ENCODE measurements at places on chromosomes 12 and 14.

GRCh38 chr14:93970965-93971634 lies 5.3 kb downstream of the ASB2 start:
- peak; percentile 93 for DNase-seq

- DNase-seq = no peak
These were observed 10.6 kb downstream of the CHST11 start for GRCh38 chr12:104467346-104467837.

GRCh38 chr14:68199554-68200151 lies 380.1 kb downstream of the RAD51B start:
- no peak for DNase-seq

DNA sequence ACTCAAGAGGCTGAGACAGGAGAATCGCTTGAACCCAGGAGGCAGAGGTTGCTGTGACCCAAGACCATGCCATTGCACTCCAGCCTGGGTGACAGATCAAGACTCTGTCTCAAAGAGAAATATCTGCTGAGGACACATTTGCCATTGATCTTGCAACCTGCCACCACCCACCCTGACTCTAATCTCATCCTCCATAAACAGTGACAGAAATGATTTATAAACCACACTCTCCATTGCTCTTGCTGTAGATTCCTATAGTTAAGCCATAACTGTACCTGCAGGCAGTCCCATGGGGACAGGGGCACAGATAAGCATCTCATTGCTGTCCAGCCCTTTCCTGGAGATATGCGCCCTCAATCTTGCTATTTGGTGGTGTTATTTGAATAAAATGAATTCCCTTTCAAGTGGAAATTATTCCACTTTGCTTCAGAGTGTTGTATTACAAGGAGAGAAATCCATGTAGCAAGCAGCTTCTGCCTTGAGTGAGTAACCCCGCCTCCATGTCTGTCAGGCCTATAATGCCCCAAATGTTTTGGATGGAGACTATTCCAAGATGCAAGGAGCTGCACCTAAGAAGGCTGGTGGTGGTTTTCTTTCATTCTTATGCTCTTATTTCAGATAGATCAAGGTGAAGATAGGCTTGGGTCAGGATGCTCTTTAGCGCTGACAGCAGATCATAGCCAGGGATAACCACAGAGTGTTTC lies 3.0 kb upstream of the ZDHHC22 start:
- no peak for DNase-seq

GRCh38 chr14:75280831-75281653 lies 2.4 kb downstream of the FOS start:
- DNase-seq = peak; percentile 78

GRCh38 chr12:47591795-47592194 lies 114.0 kb downstream of the RPAP3 start:
- no peak for DNase-seq

DNA sequence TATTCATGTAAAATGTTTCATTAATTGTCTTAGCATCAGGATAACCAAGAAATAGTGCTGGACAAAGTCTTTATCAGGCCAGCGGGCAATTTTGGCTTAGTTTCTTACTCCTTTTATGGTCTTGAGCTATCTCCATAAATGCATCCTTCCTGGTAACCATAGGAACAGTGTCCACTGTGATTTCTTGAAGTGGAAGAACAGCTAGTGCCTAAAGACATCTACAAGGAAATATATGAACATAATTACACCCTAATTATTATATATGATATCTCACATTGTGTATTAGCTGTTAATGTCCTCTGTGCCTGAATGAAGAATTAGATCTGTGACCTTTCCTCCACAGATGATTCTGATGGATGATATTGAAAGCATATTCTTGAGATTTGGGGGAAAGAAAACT lies 286.7 kb upstream of the ATXN7L3B start:
- DNase-seq = no peak
